ENCODE measurements at places on chromosomes 6 and 20. TPM values are rescaled to one million over a fixed set of nuclear protein-coding genes. Genes with fewer than 3 reads are reported as not detected.

Gene SIRPD
- not detected for total RNA-seq

Gene ZBTB12
- 13.2 TPM for total RNA-seq

Gene PPP1R16B
- total RNA-seq, result 2.9 TPM

Gene SOX18
- 6.8 TPM for total RNA-seq

- DNase-seq, result no peak
- H3K4me1 ChIP-seq, result no peaks in the 10 kb centered on the region
- no peaks in the 10 kb centered on the region for H3K36me3 ChIP-seq
- H3K27me3 ChIP-seq, result no peaks in the 10 kb centered on the region
These were observed 889.1 kb upstream of the MAP3K7 start for GRCh38 chr6:91476000-91476399.

- H3K4me1 ChIP-seq, result no peaks in the 10 kb centered on the region
- no peak for DNase-seq
- no peaks in the 10 kb centered on the region for H3K36me3 ChIP-seq
- H3K27ac ChIP-seq, result no peak overlapping the region
- no peak overlapping the region for H3K4me3 ChIP-seq
These were observed 10.9 kb upstream of the B4GALT5 start for GRCh38 chr20:49724408-49725223.

GRCh38 chr20:15843777-15844176 is 729.5 kb downstream of the KIF16B start:
- H3K4me3 ChIP-seq, result no peak overlapping the region
- H3K4me1 ChIP-seq, result no peaks in the 10 kb centered on the region
- no peaks in the 10 kb centered on the region for H3K27me3 ChIP-seq
- H3K36me3 ChIP-seq, result no peaks in the 10 kb centered on the region

GRCh38 chr6:35471836-35472345 is 3.7 kb downstream of the RPL10A start:
- H3K27me3 ChIP-seq, result no peaks in the 10 kb centered on the region
- peaks cover 8% of the 10 kb centered on the region for H3K4me1 ChIP-seq
- no peak for DNase-seq

- H3K36me3 ChIP-seq, result no peaks in the 10 kb centered on the region
- H3K27ac ChIP-seq, result no peak overlapping the region
- H3K4me1 ChIP-seq, result no peaks in the 10 kb centered on the region
- H3K27me3 ChIP-seq, result no peaks in the 10 kb centered on the region
- H3K4me3 ChIP-seq, result no peak overlapping the region
These were observed 23.8 kb downstream of the MANEA start for GRCh38 chr6:95601133-95601532.

DNA sequence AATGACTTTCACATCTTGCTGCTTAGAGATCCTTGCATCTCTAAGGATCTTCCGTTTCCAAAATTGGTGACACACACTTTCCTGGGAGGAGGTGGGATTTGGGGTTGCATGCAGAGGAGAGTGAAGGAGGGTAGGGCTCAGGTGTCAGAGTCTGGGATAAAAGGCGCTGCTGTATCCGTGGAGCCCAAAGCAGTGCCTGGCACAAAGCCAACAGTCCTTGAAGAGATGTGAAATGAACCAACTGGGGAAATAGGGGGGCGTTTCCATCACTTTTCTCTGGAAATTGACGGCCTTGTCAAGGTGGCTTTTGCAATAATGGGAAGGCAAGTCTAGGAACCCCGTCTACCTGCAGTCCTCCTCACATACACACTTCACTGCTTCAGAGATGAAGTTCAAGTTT is 59.5 kb upstream of the NELFCD start:
- H3K4me1 ChIP-seq, result no peaks in the 10 kb centered on the region
- no peaks in the 10 kb centered on the region for H3K27me3 ChIP-seq
- no peak for DNase-seq
- no peaks in the 10 kb centered on the region for H3K36me3 ChIP-seq
- no peak overlapping the region for H3K4me3 ChIP-seq

GRCh38 chr6:166449641-166450040 is 66.9 kb upstream of the MPC1 start:
- H3K4me1 ChIP-seq, result no peaks in the 10 kb centered on the region
- H3K4me3 ChIP-seq, result no peak overlapping the region
- H3K36me3 ChIP-seq, result no peaks in the 10 kb centered on the region
- no peaks in the 10 kb centered on the region for H3K27me3 ChIP-seq
